ENCODE measurements at places on chromosomes 13 and 19. TPM values are rescaled to one million over a fixed set of nuclear protein-coding genes. Genes with fewer than 3 reads are reported as not detected.
A peak's percentile ranks its signal among the peaks of the same experiment; 100 is the strongest.

GRCh38 chr19:18848878-18849661 is 17.3 kb downstream of the UPF1 start:
- no peaks in the 10 kb centered on the region for H3K4me1 ChIP-seq
- peaks cover 8% of the 10 kb centered on the region for H3K36me3 ChIP-seq

DNA sequence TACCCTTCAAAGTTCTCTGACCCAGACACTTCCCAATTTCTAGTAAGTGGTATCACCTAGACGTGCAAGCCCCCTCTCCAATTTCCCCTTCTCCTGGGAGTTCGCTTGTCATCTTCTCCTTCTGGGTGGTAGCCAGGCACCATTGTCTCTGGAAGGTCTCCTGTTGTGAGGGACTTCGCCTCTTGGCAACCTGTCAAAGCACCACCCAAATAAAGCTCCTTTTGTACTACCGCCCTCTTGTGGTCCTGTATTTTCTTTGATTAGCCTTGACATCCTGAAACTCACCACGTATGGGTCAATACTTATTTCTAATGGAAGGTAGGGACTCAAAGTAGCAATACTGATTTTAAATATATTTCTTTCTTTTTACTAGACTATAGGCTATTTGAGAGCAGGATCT is 8.2 kb downstream of the GPC5 start:
- no peaks in the 10 kb centered on the region for H3K36me3 ChIP-seq
- DNase-seq = no peak
- H3K4me1 ChIP-seq = no peaks in the 10 kb centered on the region
- H3K4me3 ChIP-seq = no peak overlapping the region
- no peaks in the 10 kb centered on the region for H3K27me3 ChIP-seq

- no peak overlapping the region for H3K27ac ChIP-seq
- no peak overlapping the region for H3K4me3 ChIP-seq
- no peaks in the 10 kb centered on the region for H3K27me3 ChIP-seq
- H3K4me1 ChIP-seq = no peaks in the 10 kb centered on the region
Observed at GRCh38 chr13:46160471-46161066, 21.4 kb downstream of the LCP1 start.

- no peak overlapping the region for H3K27ac ChIP-seq
- no peak for DNase-seq
- H3K27me3 ChIP-seq = no peaks in the 10 kb centered on the region
- H3K4me1 ChIP-seq = no peaks in the 10 kb centered on the region
- H3K4me3 ChIP-seq = no peak overlapping the region
Observed at GRCh38 chr13:66844933-66845332, 385.2 kb downstream of the PCDH9 start.

DNA sequence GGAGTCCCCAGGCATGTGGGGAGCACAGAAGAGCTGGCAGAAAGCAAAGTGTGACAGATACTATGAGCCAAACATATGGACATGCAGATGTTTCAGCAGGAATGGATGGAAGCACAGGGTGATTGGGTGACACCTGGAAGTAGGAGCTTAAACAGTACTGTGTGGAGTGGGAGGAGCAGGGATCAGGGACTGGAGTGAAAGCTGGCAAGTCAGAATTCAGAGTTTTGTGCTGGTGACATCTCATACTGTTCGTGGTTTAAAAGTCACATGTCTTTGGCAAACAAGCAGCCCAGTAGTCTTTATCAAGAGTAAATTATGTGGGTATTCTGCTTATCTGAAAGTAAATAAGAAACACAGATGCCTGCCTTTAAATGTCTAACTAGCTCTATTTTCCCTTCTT is 408.2 kb downstream of the COG6 start:
- no peaks in the 10 kb centered on the region for H3K4me1 ChIP-seq
- no peaks in the 10 kb centered on the region for H3K36me3 ChIP-seq
- H3K27ac ChIP-seq = no peak overlapping the region
- H3K27me3 ChIP-seq = no peaks in the 10 kb centered on the region
- DNase-seq = no peak

- H3K36me3 ChIP-seq = peaks cover 3% of the 10 kb centered on the region
- no peak overlapping the region for H3K27ac ChIP-seq
- no peak overlapping the region for H3K4me3 ChIP-seq
- DNase-seq = no peak
Observed at GRCh38 chr13:75581874-75582640, 32.5 kb downstream of the UCHL3 start.

DNA sequence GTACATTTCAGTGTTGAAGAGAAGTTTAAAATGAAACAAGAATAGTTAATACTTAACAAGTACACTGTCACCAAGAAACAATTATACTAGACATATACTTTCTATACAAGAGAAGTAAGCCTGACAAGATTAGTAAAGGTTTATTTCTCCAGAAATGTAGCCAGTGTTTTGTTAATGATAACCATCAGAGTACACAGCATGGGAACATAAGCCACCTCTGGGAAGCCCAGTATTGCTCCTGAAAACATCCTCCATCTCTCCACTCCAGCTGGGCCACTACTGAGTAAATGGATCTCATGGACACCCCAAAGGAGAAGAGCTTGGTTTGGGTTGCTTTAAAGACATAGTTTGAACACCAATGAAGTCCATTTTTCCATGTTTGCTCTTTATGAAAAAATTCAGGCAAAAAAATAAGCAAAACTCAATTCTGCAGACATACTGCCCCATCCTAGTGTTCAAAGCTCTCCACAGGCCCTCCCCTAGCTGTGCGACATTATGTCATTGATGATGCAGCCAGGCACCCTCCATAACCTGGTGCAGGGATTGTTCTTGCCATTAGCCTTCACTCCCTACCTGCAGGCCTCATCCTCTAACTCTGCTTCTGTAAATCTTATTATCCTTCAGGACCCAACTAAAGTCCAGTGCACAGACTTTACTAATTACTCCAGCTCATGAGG is 61.9 kb downstream of the LHFPL6 start:
- no peak overlapping the region for H3K27ac ChIP-seq
- no peaks in the 10 kb centered on the region for H3K27me3 ChIP-seq
- no peak overlapping the region for H3K4me3 ChIP-seq

DNA sequence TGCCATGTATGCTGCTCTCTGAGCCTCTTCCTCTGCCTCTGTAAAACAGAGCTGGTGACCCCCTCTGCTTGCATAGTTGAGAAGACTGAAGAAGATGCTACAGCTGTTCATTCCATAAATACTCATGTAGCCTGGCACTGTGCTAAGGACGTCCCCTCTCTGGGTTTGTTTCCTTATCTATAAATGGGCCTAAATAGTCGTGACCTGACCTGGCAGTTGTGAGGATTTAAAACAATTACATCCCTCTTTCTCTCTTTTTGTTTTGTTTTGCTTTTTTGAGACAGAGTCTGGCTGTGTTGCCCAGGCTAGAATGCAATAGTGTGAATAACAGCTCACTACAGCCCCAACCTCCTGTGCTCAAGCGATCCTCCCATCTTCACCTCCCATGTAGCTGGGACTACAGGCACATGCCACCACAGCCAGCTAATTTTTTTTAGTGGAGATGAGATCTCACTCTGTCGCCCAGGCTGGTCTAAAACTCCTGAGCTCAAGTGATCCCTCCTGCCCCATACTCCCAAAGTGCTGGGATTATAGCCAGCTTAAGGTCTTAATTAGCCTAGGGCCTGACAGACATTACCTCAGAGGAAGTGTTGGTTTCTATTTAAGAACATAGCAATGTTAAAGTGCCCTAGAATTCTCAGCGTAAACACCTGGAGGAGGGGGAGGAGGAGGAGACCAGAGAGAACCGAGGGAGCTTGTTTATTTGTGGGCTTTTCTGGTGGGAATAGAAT is 4.6 kb downstream of the WDR62 start:
- H3K4me3 ChIP-seq = no peak overlapping the region
- H3K4me1 ChIP-seq = no peaks in the 10 kb centered on the region
- no peak overlapping the region for H3K27ac ChIP-seq
- H3K27me3 ChIP-seq = no peaks in the 10 kb centered on the region
- H3K36me3 ChIP-seq = no peaks in the 10 kb centered on the region
- DNase-seq = no peak

DNA sequence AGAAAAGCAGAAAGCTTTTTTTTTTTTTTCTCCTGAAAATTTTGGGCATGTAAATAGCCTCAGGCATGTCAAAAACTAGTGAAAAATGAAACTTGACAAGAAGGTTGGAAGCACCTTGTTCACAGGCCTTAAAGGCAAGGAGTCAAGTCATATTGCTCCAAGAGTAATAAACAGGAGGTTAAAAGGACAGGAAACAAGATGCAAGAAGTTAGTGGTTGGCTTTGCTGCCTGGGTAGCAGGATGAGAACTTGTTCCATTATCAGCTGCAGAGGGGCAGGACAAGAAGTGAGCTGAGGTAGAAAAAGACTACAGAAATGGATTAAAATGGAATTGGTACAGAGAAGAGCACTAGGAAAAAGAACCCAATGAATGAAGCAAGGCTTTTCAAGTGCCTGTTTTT is 242.6 kb downstream of the DCT start:
- no peak for DNase-seq
- H3K27ac ChIP-seq = no peak overlapping the region
- H3K36me3 ChIP-seq = no peaks in the 10 kb centered on the region
- H3K4me1 ChIP-seq = no peaks in the 10 kb centered on the region
- no peaks in the 10 kb centered on the region for H3K27me3 ChIP-seq
- H3K4me3 ChIP-seq = no peak overlapping the region

- no peaks in the 10 kb centered on the region for H3K4me1 ChIP-seq
- no peak overlapping the region for H3K27ac ChIP-seq
- H3K4me3 ChIP-seq = no peak overlapping the region
- no peaks in the 10 kb centered on the region for H3K27me3 ChIP-seq
Observed at GRCh38 chr13:51246418-51247277, 24.4 kb downstream of the FAM124A start.

- peak; percentile 73 for DNase-seq
- H3K4me3 ChIP-seq = no peak overlapping the region
- no peak overlapping the region for H3K27ac ChIP-seq
- no peaks in the 10 kb centered on the region for H3K27me3 ChIP-seq
Observed at GRCh38 chr13:110493613-110494012, 67.9 kb downstream of the RAB20 start.

DNA sequence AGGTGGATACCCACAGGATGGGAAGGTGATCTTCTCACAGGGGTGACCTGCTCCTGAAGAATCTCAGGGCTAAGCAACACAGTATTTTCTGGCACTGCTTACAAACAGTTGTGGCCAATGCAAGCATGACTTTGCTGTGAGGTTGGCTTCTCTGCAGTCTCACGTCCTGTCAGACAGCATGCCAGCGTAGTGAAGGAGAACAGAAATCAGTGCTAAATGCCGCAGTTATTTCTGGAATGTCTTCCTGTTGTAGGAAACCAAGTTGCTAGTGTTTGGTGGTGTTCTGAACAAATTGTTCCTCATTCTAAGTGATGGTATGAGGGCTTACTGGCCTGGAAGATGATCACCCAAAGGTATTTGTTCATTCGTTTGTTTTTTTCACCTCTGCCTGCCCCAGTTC is 320.1 kb downstream of the MTUS2 start:
- DNase-seq = peak; percentile 62
- no peaks in the 10 kb centered on the region for H3K36me3 ChIP-seq
- H3K4me1 ChIP-seq = peaks cover 3% of the 10 kb centered on the region
- no peaks in the 10 kb centered on the region for H3K27me3 ChIP-seq
- H3K4me3 ChIP-seq = no peak overlapping the region

- H3K36me3 ChIP-seq = no peaks in the 10 kb centered on the region
- H3K4me1 ChIP-seq = peaks cover 4% of the 10 kb centered on the region
- no peak for DNase-seq
- H3K4me3 ChIP-seq = no peak overlapping the region
- no peak overlapping the region for H3K27ac ChIP-seq
- no peaks in the 10 kb centered on the region for H3K27me3 ChIP-seq
Observed at GRCh38 chr13:74000876-74001275, 133.3 kb downstream of the KLF12 start.

DNA sequence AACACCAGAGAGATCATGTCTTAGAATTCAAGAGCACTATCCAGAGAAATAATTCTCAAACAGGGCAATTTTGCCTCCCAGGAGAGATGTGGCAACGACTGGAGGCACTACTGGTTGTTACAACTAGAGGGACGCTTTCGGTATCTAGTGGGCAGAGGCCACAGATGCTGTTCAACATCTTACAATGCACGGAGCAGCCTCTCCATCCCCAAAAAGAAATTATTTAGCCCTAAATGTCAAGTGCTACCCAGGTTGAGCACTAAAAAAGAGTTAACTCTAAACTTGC is 78.6 kb downstream of the ABCC4 start:
- DNase-seq = no peak
- H3K4me1 ChIP-seq = no peaks in the 10 kb centered on the region
- H3K27me3 ChIP-seq = no peaks in the 10 kb centered on the region
- H3K36me3 ChIP-seq = no peaks in the 10 kb centered on the region
- no peak overlapping the region for H3K4me3 ChIP-seq

- no peaks in the 10 kb centered on the region for H3K27me3 ChIP-seq
- no peaks in the 10 kb centered on the region for H3K36me3 ChIP-seq
- no peaks in the 10 kb centered on the region for H3K4me1 ChIP-seq
- no peak overlapping the region for H3K4me3 ChIP-seq
- DNase-seq = no peak
- H3K27ac ChIP-seq = no peak overlapping the region
Observed at GRCh38 chr13:66926851-66927524, 303.1 kb downstream of the PCDH9 start.

GRCh38 chr13:23506071-23506806 is 64.0 kb upstream of the TNFRSF19 start:
- H3K27ac ChIP-seq = no peak overlapping the region
- H3K27me3 ChIP-seq = no peaks in the 10 kb centered on the region

GRCh38 chr19:15178629-15179308 is 22.0 kb downstream of the NOTCH3 start:
- H3K27ac ChIP-seq = no peak overlapping the region
- DNase-seq = peak; percentile 44
- no peaks in the 10 kb centered on the region for H3K27me3 ChIP-seq
- no peak overlapping the region for H3K4me3 ChIP-seq
- no peaks in the 10 kb centered on the region for H3K4me1 ChIP-seq

GRCh38 chr13:86087244-86087643 is 288.0 kb upstream of the SLITRK6 start:
- no peak for DNase-seq
- no peak overlapping the region for H3K4me3 ChIP-seq
- no peak overlapping the region for H3K27ac ChIP-seq
- H3K27me3 ChIP-seq = no peaks in the 10 kb centered on the region

GRCh38 chr13:72284791-72285190 is 417.8 kb upstream of the DACH1 start:
- no peak for DNase-seq
- no peaks in the 10 kb centered on the region for H3K27me3 ChIP-seq
- H3K4me3 ChIP-seq = no peak overlapping the region
- no peaks in the 10 kb centered on the region for H3K36me3 ChIP-seq
- no peak overlapping the region for H3K27ac ChIP-seq
- H3K4me1 ChIP-seq = no peaks in the 10 kb centered on the region

GRCh38 chr19:39237200-39238184 is 7.3 kb downstream of the IFNL3 start:
- H3K4me3 ChIP-seq = no peak overlapping the region
- no peaks in the 10 kb centered on the region for H3K4me1 ChIP-seq
- no peak for DNase-seq
- no peaks in the 10 kb centered on the region for H3K27me3 ChIP-seq

- H3K4me3 ChIP-seq = peak overlapping the region; percentile 65
- no peak overlapping the region for H3K27ac ChIP-seq
- peak; percentile 52 for DNase-seq
- H3K36me3 ChIP-seq = no peaks in the 10 kb centered on the region
- no peaks in the 10 kb centered on the region for H3K27me3 ChIP-seq
Observed at GRCh38 chr13:75480671-75481175, 1.2 kb downstream of the TBC1D4 start.

The CA11 gene
- 6.4 TPM for total RNA-seq

The OLFM2 gene
- 4.8 TPM for total RNA-seq

The C1QTNF9 gene
- 0.99 TPM for total RNA-seq

The MAP4K1 gene
- 13.2 TPM for total RNA-seq

The CACNA1A gene
- total RNA-seq = 3.6 TPM

The LRFN3 gene
- total RNA-seq = 15.1 TPM

The TMEM150B gene
- total RNA-seq = 9.6 TPM

The VSIG10L gene
- 2.0 TPM for total RNA-seq

The NCCRP1 gene
- not detected for total RNA-seq

The RFXAP gene
- 6.2 TPM for total RNA-seq
